ENCODE measurements at places on chromosomes 2 and 18. TPM values are rescaled to one million over a fixed set of nuclear protein-coding genes. Genes with fewer than 3 reads are reported as not detected.

The DYNAP gene
- total RNA-seq, result not detected

The KATNAL2 gene
- total RNA-seq, result 1.9 TPM

The DPP4 gene
- total RNA-seq, result 55.9 TPM

The FAM210A gene
- total RNA-seq, result 16.9 TPM

GRCh38 chr18:10086458-10087210 lies 172.8 kb downstream of the VAPA start:
- peak overlapping the region; percentile 2 for H3K4me3 ChIP-seq
- DNase-seq, result no peak
- H3K36me3 ChIP-seq, result peaks cover 11% of the 10 kb centered on the region
- H3K27me3 ChIP-seq, result no peaks in the 10 kb centered on the region
- H3K4me1 ChIP-seq, result peaks cover 43% of the 10 kb centered on the region

DNA sequence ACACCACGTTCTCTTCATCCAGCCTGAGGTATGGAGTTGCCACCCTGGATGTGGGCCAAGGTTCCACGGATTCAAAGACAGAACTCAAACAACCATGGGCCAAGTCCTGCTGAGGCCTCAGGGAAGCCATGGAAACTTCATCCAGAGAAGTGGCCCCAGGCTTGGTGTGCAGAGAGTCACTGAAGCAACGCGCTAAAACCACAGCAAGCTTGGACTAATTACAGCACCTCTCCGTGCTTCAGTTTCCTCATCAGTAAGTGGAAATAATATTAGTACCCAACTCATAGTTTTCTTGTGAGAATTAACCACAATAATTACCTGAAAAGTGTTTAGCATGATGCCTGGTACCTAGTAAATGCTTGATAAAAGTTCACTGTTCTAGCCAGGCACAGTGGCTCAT lies 19.2 kb upstream of the AP1S3 start:
- DNase-seq, result no peak
- no peaks in the 10 kb centered on the region for H3K27me3 ChIP-seq
- no peak overlapping the region for H3K4me3 ChIP-seq
- no peak overlapping the region for H3K27ac ChIP-seq

GRCh38 chr2:120509991-120510735 lies 164.2 kb downstream of the INHBB start:
- peaks cover 14% of the 10 kb centered on the region for H3K27me3 ChIP-seq
- DNase-seq, result no peak
- H3K4me1 ChIP-seq, result peaks cover 6% of the 10 kb centered on the region
- no peaks in the 10 kb centered on the region for H3K36me3 ChIP-seq
- no peak overlapping the region for H3K4me3 ChIP-seq

DNA sequence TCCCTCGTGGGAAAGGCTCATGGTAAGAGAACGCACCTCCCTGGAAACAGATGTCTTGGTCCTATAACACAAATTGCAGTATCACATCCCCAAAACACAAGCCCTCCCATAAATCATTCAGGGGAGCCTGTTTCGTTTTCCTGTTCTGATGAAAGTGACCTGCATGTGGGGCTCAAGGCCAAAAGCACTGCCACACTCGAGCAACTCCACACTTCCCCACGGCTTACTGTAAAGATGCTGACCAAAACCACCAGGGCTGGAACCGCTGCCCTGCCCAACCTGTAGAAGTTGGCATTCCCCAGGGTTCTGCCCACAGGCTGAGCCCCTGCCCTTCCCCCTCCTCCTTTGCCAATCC lies 139.7 kb downstream of the BCL11A start:
- H3K4me1 ChIP-seq, result peaks cover 39% of the 10 kb centered on the region
- H3K27ac ChIP-seq, result no peak overlapping the region
- peaks cover 4% of the 10 kb centered on the region for H3K36me3 ChIP-seq
- DNase-seq, result no peak
- peaks cover 39% of the 10 kb centered on the region for H3K27me3 ChIP-seq
- H3K4me3 ChIP-seq, result no peak overlapping the region

- peaks cover 4% of the 10 kb centered on the region for H3K4me1 ChIP-seq
- H3K4me3 ChIP-seq, result no peak overlapping the region
- H3K27ac ChIP-seq, result no peak overlapping the region
- no peak for DNase-seq
- H3K36me3 ChIP-seq, result peaks cover 3% of the 10 kb centered on the region
These were observed 81.6 kb downstream of the AOX1 start for GRCh38 chr2:200667413-200667812.

- no peaks in the 10 kb centered on the region for H3K27me3 ChIP-seq
- H3K4me1 ChIP-seq, result peaks cover 8% of the 10 kb centered on the region
These were observed 125.9 kb upstream of the KCNH7 start for GRCh38 chr2:162964513-162964912.

All from type B pancreatic cell (in vitro differentiated cells).